Common myeloid progenitor, CD34-positive (primary cell): ENCODE measurements at places on chromosomes 12 and 14.
A peak's percentile ranks its signal among the peaks of the same experiment; 100 is the strongest.

DNA sequence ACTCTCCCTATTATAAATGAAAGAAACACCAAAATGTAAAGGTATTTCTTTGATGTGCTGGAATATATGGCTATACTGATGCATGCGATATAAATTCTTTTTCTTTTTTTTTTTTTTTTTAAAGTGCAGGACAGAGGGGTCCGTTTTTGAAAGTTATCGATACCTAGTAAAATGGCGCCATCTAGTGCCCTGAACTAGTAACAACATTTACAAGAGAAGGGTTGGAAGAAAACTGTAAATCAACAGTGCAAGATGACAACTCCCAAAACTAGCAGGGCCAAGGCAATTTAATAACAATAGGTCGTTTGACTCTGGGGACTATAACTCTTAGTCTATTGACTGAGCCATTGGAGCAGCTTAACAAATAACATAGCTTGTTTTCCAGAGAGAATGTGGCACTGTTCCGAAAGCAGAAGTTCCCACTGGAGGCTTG lies 137.7 kb downstream of the SPTSSA start:
- peak; percentile 38 for DNase-seq
- H3K27me3 ChIP-seq, result no peaks in the 10 kb centered on the region
- H3K36me3 ChIP-seq, result no peaks in the 10 kb centered on the region
- H3K4me3 ChIP-seq, result no peak overlapping the region

- no peaks in the 10 kb centered on the region for H3K4me1 ChIP-seq
- no peak overlapping the region for H3K4me3 ChIP-seq
- no peak for DNase-seq
- H3K27ac ChIP-seq, result no peak overlapping the region
- H3K27me3 ChIP-seq, result no peaks in the 10 kb centered on the region
- no peaks in the 10 kb centered on the region for H3K36me3 ChIP-seq
Measured at GRCh38 chr12:84198294-84198946, 714.2 kb downstream of the SLC6A15 start.

GRCh38 chr12:19988948-19989347 lies 379.4 kb upstream of the PDE3A start:
- DNase-seq, result no peak
- H3K36me3 ChIP-seq, result no peaks in the 10 kb centered on the region
- H3K27me3 ChIP-seq, result no peaks in the 10 kb centered on the region
- H3K4me1 ChIP-seq, result no peaks in the 10 kb centered on the region
- no peak overlapping the region for H3K27ac ChIP-seq

DNA sequence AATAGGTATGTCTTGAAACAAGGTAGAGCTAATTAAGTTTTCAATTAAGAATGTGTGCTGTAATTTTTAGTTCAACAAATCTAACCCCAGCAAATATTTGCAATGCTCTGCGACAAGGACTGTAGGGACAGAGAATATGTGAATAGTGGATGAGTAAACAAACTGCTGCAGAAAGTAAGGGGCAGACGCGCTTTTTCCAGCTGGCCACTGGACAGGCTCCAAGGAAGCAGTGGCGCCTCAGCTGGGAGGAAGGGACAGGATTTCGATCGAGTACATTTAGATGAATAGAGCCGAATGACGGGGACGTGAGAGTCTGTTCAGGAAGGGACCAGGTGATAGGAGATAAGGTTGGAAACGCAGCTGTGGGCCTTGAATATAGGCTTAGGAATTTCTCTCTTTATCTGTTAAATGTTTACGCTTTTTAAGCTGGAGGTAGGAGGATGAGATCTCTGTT lies 69.3 kb downstream of the ELK3 start:
- DNase-seq, result no peak
- no peak overlapping the region for H3K27ac ChIP-seq
- H3K4me1 ChIP-seq, result no peaks in the 10 kb centered on the region
- no peaks in the 10 kb centered on the region for H3K27me3 ChIP-seq

DNA sequence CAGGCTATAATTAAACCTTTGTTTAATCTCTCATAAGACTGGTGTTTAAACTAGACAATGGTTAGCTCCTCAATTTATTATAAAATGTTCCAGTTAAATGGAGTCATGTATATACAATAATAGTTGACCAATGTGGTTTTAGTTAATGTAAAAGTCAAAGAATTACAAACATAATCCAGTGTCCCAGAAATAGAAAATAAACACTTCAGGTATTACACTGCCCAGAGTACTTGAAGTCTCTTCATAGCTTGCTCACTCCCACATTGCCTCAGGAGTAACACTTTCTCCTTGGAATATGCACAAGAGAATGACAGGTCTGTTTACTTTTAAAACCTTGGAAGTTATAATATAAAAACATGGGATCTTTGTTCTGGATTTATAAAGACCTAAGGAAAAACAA lies 60.5 kb downstream of the SLC38A1 start:
- peaks cover 23% of the 10 kb centered on the region for H3K36me3 ChIP-seq
- no peaks in the 10 kb centered on the region for H3K27me3 ChIP-seq
- no peak overlapping the region for H3K4me3 ChIP-seq
- H3K4me1 ChIP-seq, result peaks cover 3% of the 10 kb centered on the region
- no peak overlapping the region for H3K27ac ChIP-seq

GRCh38 chr14:104319491-104320241 lies 181.3 kb downstream of the KIF26A start:
- H3K4me1 ChIP-seq, result no peaks in the 10 kb centered on the region
- H3K36me3 ChIP-seq, result no peaks in the 10 kb centered on the region
- no peak overlapping the region for H3K27ac ChIP-seq
- peaks cover 28% of the 10 kb centered on the region for H3K27me3 ChIP-seq
- no peak overlapping the region for H3K4me3 ChIP-seq

DNA sequence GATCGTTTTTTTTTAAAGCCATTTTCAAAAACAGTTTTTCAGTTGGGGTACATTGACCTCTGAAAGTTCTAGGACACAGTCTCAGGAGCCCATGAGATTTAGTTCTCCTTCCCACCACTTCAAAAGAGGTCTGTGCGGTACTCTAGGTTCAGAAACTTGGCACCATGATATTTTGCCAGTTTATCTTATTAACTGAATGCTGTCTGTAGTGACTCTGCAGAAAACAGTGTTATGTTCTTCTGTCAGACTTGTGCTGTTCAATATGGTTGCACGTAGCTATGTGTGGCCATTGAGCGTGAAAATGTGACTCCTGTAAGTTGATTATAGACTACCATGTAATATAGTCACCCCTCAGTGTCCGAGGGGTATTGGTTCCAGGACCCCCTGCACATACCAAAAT lies 35.9 kb downstream of the CRADD start:
- H3K27ac ChIP-seq, result no peak overlapping the region
- H3K4me3 ChIP-seq, result no peak overlapping the region
- DNase-seq, result peak; percentile 27
- H3K36me3 ChIP-seq, result no peaks in the 10 kb centered on the region
- no peaks in the 10 kb centered on the region for H3K27me3 ChIP-seq

GRCh38 chr14:92704036-92704804 lies 44.2 kb downstream of the LGMN start:
- no peaks in the 10 kb centered on the region for H3K27me3 ChIP-seq
- no peak overlapping the region for H3K27ac ChIP-seq
- no peaks in the 10 kb centered on the region for H3K36me3 ChIP-seq
- DNase-seq, result peak; percentile 24
- H3K4me1 ChIP-seq, result peaks cover 33% of the 10 kb centered on the region

GRCh38 chr12:114411071-114411837 lies 5.3 kb upstream of the TBX5 start:
- H3K36me3 ChIP-seq, result no peaks in the 10 kb centered on the region
- no peak for DNase-seq
- H3K27me3 ChIP-seq, result peaks cover 79% of the 10 kb centered on the region
- H3K27ac ChIP-seq, result no peak overlapping the region

DNA sequence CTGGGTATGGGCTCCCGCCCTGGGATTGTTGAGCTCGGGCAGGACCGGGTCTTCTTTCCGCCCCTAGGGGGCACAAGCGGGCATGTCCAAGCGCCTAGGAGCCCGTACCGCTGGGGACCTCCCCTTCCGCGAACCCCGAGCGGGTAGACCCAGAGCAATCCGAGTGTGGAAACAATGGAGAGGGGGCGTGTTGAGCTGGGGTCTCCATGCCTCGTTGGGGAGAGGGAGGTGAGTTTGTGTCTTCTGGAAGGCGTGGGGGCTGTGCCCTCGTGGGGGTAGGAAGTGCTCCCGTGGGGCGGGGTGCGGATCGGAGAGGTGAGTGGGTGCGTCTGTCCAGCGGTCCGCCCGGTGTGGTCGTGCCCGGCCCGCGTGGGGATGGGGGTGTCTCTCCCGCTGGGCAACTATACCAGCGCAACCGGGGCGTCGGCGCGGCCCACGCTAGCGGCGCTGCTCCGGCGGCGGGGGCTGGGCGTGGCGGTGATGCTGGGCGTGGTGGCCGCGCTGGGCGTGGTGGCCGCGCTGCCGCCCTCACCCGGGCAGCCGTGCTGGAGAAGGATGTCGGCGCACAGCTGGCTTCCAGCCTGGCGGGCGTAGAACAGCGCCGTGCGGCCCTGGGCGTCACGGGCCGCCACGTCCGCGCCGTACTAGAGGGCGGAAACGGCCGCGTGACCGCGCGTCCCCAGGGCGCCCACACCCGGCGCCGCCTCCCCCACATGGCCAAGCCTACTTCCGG lies 12.2 kb downstream of the AGAP2 start:
- H3K36me3 ChIP-seq, result peaks cover 38% of the 10 kb centered on the region
- H3K27ac ChIP-seq, result no peak overlapping the region
- H3K27me3 ChIP-seq, result no peaks in the 10 kb centered on the region
- no peaks in the 10 kb centered on the region for H3K4me1 ChIP-seq
- DNase-seq, result peak; percentile 22

GRCh38 chr14:61188196-61188595 lies 92.9 kb downstream of the TMEM30B start:
- no peak overlapping the region for H3K4me3 ChIP-seq
- H3K27me3 ChIP-seq, result peaks cover 59% of the 10 kb centered on the region
- peaks cover 13% of the 10 kb centered on the region for H3K4me1 ChIP-seq
- H3K36me3 ChIP-seq, result no peaks in the 10 kb centered on the region

DNA sequence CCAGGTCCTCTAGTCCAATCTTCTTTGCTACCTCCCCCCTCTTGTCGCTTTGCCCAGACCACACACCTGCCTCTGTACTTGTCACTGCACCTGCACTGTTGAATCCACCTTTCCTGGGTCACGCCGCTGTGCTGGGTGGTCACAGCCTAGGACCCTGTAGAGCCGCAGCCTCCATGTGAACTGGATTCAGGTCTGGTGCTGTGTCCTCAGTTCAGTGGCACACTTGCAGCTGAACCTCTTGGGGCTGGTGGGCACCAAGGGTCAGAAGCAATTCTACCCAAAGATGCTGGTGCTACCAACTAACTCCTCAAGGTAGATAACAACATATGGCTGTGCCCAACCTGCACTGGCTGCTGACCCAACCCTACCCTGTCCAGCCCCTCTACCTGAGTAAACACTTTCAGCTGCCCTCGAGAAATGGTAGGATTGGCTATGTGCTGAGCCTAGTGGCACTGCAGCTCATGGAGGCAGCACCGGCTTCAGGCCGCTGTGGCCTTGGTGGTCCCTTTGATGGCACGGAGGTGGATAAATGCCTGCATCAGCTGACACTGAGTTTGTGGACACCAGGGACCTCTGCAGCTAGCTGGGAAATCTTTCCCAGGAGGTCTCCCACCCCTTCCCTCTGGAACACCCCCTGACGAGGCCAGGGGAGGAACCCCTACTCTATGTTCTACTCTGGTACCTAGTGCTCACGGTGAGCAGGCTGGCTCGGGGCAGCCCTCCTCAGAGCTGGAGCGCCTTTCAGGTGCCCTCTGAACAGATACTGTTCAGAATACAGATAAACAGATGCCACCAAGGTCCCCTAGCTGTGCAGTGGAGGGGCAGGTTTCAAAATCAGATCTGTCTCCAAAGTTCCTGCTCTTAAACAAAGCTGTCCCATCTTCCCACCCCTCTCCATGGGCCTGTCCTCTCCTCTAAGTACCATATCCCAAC lies 14.3 kb downstream of the AGAP2 start:
- no peaks in the 10 kb centered on the region for H3K4me1 ChIP-seq
- no peak for DNase-seq
- H3K27ac ChIP-seq, result no peak overlapping the region
- no peaks in the 10 kb centered on the region for H3K27me3 ChIP-seq
- peaks cover 63% of the 10 kb centered on the region for H3K36me3 ChIP-seq
- H3K4me3 ChIP-seq, result no peak overlapping the region

DNA sequence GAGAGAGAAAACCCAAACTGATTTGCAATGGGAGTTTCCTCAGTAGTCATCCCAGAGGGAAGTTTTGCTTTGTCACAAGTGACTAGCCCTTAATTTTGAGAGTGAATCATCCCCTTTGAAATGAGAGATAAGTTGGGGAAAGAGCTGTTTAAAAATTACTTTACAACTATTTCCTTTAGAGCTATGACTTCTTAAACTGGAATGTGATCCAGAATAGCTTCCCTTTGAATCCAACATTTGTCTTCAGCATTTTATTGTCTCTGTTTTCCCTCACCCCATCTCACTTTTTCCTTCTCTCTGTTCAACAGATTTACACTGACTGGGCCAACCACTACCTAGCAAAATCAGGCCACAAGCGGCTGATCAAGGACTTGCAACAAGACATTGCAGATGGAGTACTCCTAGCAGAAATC lies 109.3 kb downstream of the NAV3 start:
- no peaks in the 10 kb centered on the region for H3K27me3 ChIP-seq
- no peak overlapping the region for H3K27ac ChIP-seq
- no peaks in the 10 kb centered on the region for H3K36me3 ChIP-seq

GRCh38 chr14:76334316-76334715 lies 41.6 kb upstream of the ESRRB start:
- H3K4me3 ChIP-seq, result no peak overlapping the region
- H3K27me3 ChIP-seq, result peaks cover 13% of the 10 kb centered on the region
- no peak overlapping the region for H3K27ac ChIP-seq
- DNase-seq, result no peak

GRCh38 chr14:41362139-41362538 lies 244.5 kb upstream of the LRFN5 start:
- H3K27me3 ChIP-seq, result no peaks in the 10 kb centered on the region
- no peaks in the 10 kb centered on the region for H3K4me1 ChIP-seq
- no peak overlapping the region for H3K27ac ChIP-seq

GRCh38 chr14:105292826-105293711 lies 7.7 kb downstream of the BRF1 start:
- H3K36me3 ChIP-seq, result no peaks in the 10 kb centered on the region
- DNase-seq, result peak; percentile 94
- H3K27ac ChIP-seq, result peak overlapping the region; percentile 95
- H3K4me3 ChIP-seq, result no peak overlapping the region

GRCh38 chr12:17296882-17297281 lies 690.9 kb upstream of the LMO3 start:
- no peaks in the 10 kb centered on the region for H3K36me3 ChIP-seq
- no peak overlapping the region for H3K27ac ChIP-seq
- no peak overlapping the region for H3K4me3 ChIP-seq
- DNase-seq, result no peak
- H3K27me3 ChIP-seq, result no peaks in the 10 kb centered on the region

DNA sequence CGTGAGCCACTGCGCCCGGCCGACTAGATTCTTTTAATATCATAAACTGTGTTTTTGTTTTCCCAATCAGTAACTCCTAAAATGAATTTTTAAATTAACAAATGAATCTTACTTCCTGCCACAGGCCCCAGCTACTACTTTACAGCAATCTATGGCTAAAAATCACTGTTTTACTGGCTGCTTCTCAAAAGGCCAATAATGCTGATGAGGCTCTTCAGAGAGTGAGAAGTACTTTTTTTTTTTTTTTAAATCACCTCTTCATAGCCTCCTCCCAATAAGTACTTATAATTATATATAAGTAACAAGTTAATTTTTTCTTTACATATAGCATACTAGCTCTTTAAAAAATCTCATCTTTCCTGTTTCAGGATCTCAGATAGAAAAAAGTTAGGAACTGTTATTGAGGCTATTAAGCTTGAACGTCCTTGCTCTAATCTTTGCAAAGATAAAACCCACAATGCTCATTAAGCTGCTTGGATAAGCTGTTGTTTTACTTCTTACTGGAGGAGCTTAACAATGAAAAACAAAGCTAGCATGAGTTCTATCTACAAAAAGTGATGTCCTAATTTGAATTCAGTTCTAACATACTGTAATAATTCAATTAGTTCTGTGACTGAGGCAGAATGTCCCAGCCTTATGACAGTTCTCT lies 12.8 kb upstream of the WDR20 start:
- H3K4me1 ChIP-seq, result no peaks in the 10 kb centered on the region
- no peaks in the 10 kb centered on the region for H3K36me3 ChIP-seq
- no peaks in the 10 kb centered on the region for H3K27me3 ChIP-seq
- no peak for DNase-seq
- H3K4me3 ChIP-seq, result no peak overlapping the region
